Endothelial cell of umbilical vein (primary cell): ENCODE measurements at places on chromosomes 12 and 14. TPM values are rescaled to one million over a fixed set of nuclear protein-coding genes. Genes with fewer than 3 reads are reported as not detected.

KRT82 gene
- total RNA-seq = not detected in 2 replicates

COCH gene
- 0.88 and 1.9 TPM in 2 replicates for total RNA-seq

LIN7A gene
- total RNA-seq = 4.1 and 4.3 TPM in 2 replicates

UBE2N gene
- 125 and 130 TPM in 2 replicates for total RNA-seq

MYBPC1 gene
- not detected in 2 replicates for total RNA-seq

ETV6 gene
- total RNA-seq = 56.1 and 57.1 TPM in 2 replicates

PRPH gene
- not detected in 2 replicates for total RNA-seq

WIF1 gene
- not detected in 2 replicates for total RNA-seq

TEAD4 gene
- 39.4 and 46.0 TPM in 2 replicates for total RNA-seq

LALBA gene
- total RNA-seq = not detected in 2 replicates

USP44 gene
- total RNA-seq = 1.5 and 3.1 TPM in 2 replicates
